ENCODE measurements at places on chromosomes 11 and 22.

DNA sequence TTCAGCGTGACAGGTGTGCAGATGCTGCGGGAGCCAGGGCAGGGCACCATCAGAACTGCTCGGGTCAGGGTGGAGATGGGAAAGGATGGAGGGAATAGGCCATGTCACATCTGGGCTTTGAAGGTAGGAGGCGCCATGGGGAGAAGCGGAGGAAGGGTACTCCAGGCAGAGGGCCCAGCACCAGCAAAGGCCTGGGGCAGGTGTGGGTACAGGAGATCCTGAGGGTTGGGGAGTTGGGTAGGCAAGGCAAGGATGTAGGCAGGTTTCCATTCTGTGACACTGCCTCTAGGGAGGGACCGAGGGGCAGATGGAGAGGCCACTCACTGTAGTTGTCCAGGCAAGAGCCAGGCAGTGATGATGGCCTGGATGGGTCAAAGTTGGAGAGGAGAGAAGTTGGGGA, 8.5 kb downstream of the EMID1 start:
- DNase-seq, result no peak

- DNase-seq, result no peak
Observed at GRCh38 chr11:132961453-132961852, 570.8 kb downstream of the OPCML start.

- no peak for DNase-seq
Observed at GRCh38 chr11:14237444-14237961, 121.5 kb downstream of the RRAS2 start.

GRCh38 chr22:32887324-32887980, 85.9 kb downstream of the TIMP3 start:
- DNase-seq, result no peak

GRCh38 chr11:29310725-29311342, 706.0 kb downstream of the KCNA4 start:
- DNase-seq, result no peak

DNA sequence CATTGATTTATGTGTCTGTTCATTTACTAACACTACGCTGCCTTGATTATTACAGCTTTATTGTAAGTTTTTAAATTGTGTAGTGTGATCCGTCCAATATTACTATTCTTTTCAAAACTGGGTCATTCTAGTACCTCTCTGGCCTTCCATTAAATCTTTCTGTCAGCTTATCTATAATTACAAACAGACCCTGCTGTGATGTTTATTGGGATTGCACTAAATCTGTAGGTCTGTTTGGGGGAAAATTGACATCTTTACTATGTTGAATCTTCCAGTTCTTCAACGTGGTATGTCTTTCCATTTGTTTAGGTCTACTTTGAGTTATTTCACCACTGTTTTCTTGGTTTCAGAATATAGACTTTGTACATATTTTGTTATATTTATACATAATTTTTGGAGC, 15.6 kb downstream of the CABIN1 start:
- no peak for DNase-seq

GRCh38 chr11:66568124-66568916, at the start of gene CTSF:
Gene CTSF, minus strand, starts transcription at chr11:66568606. Its CDS starts 120 bp downstream, at chr11:66568486.
- peak; percentile 32 for DNase-seq

GRCh38 chr22:20084547-20085413, 4.7 kb downstream of the DGCR8 start:
- DNase-seq, result no peak

GRCh38 chr11:57456960-57457642, 3.2 kb upstream of the RTN4RL2 start:
- DNase-seq, result no peak

Measured in activated naive CD8-positive, alpha-beta T cell treated with anti-CD3 and anti-CD28 coated beads, Interleukin-2, amount 50 U/mL, for 16 hours (primary cell).